Left renal cortex interstitium (tissue), 4 donors: ENCODE measurements at places on chromosomes 4 and X.

DNA sequence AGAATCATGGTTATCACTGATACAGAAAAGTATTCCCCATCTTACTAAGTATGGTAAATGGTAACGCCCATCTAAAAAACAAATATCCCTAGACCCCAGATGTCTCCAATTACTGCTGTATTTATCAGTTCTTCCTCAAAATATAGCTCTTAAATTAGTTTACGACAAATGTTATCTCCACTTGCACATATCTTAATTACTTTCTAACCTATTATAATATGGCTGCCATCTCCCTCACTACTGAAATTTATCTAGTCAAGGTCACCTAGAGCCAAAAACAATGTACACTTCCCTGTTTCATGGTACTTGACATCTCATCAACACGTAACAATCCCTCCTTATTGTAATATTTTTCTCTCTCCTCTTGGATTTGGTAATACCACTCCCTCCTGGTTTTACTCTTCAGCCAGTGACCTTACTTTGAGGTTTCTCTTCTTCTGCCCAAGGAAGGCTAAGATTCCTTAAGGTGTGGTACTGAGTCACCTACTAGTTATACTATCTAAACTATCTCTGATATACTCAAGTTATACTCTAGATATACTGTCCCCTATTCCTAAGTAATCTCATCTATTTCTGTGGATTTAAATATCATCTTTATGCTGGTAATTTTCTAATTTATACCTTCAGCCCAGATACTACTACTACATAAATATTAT, 8.6 kb downstream of the LCORL start:
- DNase-seq, result no peak

DNA sequence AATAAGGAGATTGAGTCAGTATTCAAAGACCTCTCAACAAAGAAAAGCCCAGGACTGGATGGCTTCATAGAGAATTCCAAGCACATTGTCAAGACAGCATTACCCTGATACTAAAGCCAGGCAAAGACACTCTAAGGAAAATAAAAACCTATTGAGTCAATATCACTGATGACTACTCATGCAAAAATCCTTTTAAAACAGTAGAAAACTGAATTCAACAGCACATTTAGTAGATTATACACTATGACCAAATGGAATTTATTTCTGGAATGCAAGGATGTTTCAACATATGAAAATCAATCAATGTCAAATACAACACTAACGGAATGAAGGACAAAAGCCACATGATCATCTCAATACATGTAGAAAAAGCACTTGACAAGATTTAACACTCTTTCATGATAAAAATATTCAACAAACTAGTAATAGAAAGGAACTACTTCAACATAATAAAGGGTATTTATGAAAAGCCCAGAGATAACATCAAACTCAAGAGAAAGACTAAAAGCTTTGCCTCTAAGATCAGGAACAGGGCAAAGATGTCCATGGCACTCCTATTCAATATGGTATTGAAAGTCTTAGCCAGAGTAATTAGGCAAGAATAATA, 633.3 kb downstream of the ANKRD50 start:
- no peak for DNase-seq

GRCh38 chr4:29632199-29632598, 1088.0 kb upstream of the PCDH7 start:
- DNase-seq, result no peak

DNA sequence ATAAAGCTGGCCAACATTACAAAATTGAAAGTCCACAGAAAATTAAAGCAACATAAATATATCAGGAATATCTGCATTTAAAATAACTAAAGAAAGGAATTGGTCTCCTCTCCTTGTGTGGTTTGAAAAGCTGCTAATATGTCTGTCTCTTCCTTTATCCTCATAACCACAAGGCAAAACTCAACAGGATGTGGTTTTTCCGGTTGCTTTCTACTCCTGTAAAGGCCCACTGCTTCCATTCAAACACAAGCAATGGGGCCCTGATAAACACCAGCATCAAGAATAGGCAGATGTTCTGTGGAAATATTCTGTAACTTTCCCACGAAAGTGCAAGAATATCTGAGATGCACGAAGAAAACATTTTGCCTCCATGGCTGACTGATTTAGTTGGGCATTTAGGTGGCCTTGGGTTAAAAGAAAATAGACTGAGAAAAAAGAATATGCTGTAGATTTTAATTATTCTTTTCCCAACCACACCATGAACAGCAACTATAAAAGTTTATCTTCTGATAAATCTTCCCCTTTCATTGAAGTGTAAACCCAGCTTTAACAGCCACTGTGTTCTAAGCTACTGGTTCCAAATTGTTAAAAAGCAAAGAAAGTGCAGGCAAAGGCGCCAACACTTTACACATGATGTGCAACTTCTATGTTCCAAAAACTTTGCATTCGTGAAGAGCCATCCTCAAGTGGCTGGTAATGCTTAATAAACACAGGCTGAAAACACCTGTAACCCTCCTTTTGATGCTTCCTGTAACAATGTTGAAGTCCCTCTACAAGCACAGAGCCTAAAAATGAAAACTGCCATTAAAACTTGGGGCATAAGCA, 50.5 kb upstream of the NDST3 start:
- DNase-seq, result no peak

DNA sequence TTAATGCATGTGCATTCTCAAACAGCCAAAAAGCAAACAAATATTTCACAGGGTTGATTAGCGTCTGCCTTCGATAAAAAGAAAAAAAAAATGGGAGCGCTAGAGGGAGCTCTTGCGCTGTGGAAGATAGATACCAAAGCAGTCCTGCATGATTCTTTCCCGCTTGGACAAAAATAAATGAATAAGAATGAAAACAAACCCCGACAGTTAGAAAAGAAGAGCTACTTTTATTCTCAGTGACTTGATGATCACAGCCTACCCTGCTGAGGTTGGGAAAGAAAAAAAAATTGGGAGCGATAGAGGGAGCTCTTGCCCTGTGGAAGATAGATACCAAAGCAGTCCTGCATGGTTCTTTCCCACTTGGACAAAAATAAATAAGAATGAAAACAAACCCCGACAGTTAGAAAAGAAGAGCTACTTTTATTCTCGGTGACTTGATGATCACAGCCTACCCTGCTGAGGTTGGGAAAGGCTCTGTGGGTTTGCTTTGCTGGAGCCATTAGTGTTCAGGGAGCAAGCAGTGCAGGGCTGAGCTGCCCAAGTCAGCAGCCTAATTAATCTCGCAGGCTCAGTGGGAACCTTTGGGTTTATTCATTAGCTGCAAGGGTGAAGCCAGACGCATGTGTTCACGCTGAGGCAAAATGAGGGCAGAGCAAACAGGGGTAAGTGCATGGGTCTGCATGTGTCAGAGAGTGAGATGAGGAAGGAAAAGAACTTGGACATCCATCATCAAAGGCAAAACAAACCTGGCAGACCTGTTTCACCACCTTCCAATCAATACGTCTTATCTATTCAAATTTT, 249.3 kb upstream of the PRKX start:
- DNase-seq, result peak; percentile 14

DNA sequence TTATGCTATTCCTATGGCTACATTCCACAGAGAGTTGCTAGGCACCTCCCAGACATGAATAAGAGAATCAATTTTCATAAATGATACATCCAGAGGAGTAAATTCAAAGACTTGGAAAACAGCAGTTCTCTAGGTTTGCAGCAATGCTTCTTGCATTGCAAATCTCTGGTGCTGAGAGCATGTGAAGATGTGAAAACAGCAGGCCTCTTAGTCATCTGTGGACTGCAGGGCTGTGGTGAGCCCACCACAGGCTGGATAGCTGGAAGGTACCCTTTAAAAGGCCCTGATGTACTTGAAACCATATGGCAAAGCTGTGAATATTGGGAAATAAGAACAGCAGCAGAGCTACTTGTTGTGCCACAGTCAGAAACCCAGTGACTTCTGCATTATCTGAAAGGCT, 2135.9 kb downstream of the ARAP2 start:
- DNase-seq, result no peak

- no peak for DNase-seq
These were observed 51.2 kb downstream of the DRD5 start for GRCh38 chr4:9832640-9833039.

DNA sequence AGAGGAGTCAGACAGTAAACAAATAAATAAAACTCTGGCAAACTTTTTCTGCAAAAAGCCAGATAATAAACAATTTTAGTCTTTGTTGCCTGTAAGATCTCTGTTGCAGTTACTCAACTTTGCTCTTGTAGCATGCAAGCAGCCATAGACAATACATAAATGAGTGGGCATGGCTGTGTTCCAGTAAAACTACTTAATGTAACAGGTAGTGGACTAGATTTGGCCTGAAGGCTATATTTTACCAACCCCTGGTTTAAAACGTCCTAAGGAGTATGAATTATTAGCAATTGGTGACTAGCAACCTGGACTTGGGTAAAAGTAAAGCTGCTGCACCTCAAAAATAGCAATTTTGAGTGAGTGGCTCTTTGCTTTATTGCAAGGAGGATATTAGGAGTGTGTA, 30.9 kb downstream of the SLAIN2 start:
- no peak for DNase-seq

GRCh38 chrX:145825896-145826295, 8.3 kb downstream of the SLITRK2 start:
- DNase-seq, result no peak
